ENCODE measurements at places on chromosomes 6 and 20.

GRCh38 chr6:6283746-6284145 is 36.7 kb downstream of the F13A1 start:
- no peak for DNase-seq

- DNase-seq = no peak
These were observed 307.3 kb downstream of the SYNE1 start for GRCh38 chr6:152329638-152330448.

GRCh38 chr6:104356197-104356596 is 503.5 kb downstream of the HACE1 start:
- no peak for DNase-seq

DNA sequence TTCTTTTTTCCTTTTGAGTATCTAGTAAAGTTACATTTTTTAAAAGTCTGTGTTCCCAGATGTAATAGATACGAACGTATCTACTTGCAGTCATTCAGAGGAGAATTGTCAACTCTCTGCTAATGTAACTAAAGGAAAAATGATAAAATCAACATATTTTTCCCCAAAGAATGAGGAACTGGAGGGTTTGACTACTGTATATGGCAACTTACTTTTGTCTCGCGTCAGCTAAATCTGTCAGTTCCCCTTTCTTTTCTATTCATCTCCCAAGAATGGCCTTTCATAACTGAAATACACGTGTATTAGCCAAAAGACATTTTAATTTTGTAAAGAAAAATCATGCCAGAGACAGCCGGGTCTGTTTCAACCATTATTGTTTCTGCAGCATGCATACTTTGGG is 5.4 kb downstream of the EYA2 start:
- DNase-seq = no peak

- DNase-seq = no peak
These were observed 248.4 kb upstream of the HSF2 start for GRCh38 chr6:122151066-122151465.

- no peak for DNase-seq
These were observed 134.0 kb downstream of the DTNBP1 start for GRCh38 chr6:15528870-15529269.

GRCh38 chr6:3794092-3794491 is 42.6 kb upstream of the PXDC1 start:
- DNase-seq = no peak

- DNase-seq = no peak
These were observed 139.7 kb upstream of the FLRT3 start for GRCh38 chr20:14477125-14477524.

DNA sequence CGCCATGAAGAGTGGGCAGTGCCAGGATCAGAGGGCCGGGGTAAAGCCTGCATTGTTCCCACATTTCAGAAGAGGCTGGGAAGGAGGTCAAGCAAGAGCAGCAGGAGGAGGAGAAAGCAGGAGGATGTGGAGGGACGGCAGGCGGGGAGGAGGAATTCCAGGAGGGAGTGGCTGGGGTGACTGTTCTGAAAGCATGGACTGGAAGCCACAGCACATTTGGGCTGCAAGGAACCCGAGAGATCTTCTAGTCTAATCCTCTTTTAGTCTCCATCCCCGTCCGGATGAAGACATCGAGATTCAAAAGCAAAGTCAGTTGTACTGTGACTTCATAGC is 76.9 kb downstream of the FAM50B start:
- DNase-seq = no peak

DNA sequence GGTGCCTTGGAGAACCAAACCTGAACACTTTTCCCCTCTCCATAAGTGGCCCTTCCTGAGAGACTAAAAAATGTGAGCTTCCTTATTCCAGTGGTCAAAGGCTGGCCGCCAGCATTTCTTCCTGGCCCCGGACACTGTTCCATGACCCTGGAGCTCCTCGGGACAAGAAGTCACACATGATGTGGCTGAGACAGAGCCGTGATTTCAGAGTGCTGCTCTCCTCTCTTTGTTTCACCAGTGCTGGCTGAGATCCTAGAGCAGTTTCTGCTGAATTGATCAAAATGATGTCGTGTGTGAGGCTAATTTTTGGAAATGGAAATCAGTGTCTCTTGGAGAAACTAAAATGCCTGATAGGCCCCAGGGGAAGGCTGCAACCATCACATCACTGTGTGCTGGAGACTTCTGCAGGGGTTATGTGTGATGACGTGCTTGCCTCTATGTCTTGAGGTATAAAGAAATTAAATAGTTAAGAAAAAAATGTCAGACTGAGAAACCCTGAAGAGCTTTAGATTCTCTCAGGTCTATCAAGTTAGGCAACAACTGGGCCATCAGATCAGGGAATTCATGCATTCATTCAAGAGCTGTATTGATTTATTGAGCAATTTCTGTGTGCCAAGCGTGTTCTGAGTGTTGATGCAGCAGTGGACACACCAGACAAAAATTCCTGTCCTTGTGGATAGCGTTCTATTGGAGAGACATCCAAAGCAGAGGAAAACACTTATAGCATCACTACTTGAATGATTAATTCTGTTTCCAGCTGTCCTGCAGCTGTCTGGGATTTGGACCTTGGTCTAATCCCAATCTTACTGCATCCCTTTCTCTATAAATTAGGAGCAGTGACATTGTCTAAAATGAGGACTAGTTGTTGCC is 72.7 kb upstream of the CCN6 start:
- no peak for DNase-seq

Measured in ovary (tissue), 10 donors.